ENCODE measurements at places on chromosomes 1 and 21.

DNA sequence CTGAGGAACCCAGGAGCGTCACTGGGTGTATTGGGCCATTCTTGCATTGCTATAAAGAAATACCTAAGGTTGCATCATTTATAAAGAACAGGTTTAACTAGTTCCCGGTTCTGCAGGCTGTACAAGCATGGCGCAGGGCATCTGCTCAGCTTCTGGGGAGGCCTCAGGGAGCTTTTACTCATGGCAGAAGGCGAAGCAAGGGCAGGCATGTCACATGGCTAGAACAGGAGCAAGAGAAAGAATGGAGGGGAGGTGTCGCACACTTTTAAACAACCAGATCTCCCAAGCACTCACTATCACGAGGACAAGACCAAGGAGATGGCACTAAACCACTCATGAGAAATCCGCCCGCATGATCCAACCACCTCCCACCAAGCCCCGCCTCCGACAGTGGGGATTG is 65.2 kb downstream of the PSMG1 start:
- DNase-seq, result no peak

DNA sequence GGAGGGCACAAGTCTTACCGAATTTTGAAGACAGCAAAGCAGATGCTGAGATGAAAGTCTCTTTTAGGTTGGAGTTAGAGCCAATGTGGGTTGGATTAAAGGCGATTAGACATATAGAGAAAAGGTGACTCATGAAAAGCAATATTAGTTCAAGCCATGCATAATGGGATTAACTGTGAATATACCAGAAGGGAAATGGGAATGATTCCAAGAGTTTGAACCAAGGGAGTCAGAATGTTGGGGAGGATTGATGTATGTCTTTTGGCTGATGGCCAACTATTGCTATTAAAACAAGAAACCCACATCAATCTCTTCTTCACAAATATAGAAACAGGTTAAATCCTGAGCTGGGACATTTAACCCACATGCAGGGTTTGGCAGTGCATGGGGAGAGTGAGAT is 1.2 kb downstream of the HMGCS2 start:
- DNase-seq, result no peak

DNA sequence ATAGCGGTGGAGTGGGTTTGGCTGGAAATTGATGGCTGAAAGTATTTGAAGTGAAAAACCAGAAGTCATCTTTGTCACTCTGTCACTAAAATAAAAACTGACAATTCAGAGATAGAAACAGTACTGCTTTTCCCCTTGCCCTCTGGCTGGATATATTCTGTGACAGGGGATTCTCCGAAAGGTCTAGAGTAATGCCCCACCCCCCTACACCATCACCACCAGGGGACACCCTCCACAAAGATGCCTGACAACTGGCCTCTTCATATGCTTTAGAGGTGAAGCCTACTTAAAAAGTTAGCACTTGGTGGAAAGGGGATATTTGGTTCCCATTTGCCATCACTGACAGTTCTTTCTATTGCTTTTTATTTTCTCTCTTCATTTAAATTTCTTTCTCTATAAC is 73.5 kb downstream of the SGIP1 start:
- no peak for DNase-seq

- DNase-seq, result no peak
Observed at GRCh38 chr21:41045534-41046268, 122.3 kb upstream of the BACE2 start.

GRCh38 chr1:154347961-154348360 is 22.6 kb downstream of the ATP8B2 start:
- DNase-seq, result no peak

Data from stimulated activated CD8-positive, alpha-beta memory T cell treated with anti-CD3 and anti-CD28 coated beads, Interleukin-4, amount 100 ng/mL, for 1 hour (primary cell).